ENCODE measurements at places on chromosomes 2 and 18. TPM values are rescaled to one million over a fixed set of nuclear protein-coding genes. Genes with fewer than 3 reads are reported as not detected.

- DNase-seq = no peak
- no peaks in the 10 kb centered on the region for H3K27me3 ChIP-seq
- no peak overlapping the region for H3K27ac ChIP-seq
These were observed 225.3 kb downstream of the NCKAP5 start for GRCh38 chr2:133343018-133343352.

The ARHGEF33 gene
- total RNA-seq = not detected

DNA sequence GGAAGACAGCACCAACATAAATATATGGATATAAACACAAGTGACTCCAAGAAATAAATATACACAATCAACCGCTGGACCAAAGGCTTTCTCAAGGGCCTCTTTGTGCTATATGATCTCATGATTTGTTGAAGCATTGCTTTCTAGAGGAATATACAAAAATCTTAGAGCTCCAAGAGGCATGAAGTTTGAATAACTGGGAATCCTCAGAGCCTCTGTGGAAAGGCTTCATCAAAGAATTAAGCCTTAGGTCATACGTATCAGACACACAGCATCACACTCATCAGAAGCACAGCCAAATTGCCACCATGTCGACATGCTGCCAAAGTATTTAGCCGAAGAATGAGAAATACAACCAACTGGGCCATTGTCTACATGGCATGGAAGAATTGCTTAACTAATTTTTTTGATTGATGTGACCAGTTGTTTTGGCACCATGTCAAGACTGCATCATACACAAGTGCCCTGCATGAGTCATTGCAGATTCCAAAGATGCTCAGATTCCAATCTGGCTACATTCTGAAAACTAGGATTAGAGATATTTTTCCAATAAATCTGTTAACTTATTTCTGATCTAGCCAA is 860.6 kb upstream of the ZEB2 start:
- no peak for DNase-seq
- no peaks in the 10 kb centered on the region for H3K4me1 ChIP-seq
- H3K27ac ChIP-seq = no peak overlapping the region
- no peak overlapping the region for H3K4me3 ChIP-seq
- H3K27me3 ChIP-seq = no peaks in the 10 kb centered on the region

- H3K4me1 ChIP-seq = no peaks in the 10 kb centered on the region
- H3K4me3 ChIP-seq = no peak overlapping the region
- no peak for DNase-seq
- H3K36me3 ChIP-seq = no peaks in the 10 kb centered on the region
- H3K27ac ChIP-seq = no peak overlapping the region
These were observed 234.0 kb downstream of the ZNF516 start for GRCh38 chr18:76260941-76261472.

The IL1F10 gene
- not detected for total RNA-seq

DNA sequence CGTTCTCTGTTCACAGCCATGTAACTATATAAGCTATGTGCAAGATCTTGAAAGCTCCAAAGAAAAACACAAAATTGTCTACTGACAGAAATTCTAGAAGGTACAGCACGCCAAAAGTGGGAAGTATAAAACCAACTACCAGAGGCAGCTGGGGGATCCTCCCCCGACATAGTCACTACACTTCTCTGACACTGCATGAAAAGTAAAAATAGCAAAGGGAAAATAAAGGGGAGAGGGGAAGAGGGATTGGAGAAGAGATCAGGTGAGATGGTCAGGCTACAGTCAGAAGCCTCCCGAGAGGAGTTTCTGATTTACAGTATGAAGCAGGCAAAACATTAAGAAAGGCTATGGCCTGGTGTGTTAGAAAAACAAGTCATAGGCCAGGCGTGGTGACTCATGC is 39.8 kb upstream of the PCBP1 start:
- no peak for DNase-seq
- H3K27ac ChIP-seq = peak overlapping the region; percentile 17
- H3K4me3 ChIP-seq = no peak overlapping the region
- H3K36me3 ChIP-seq = peaks cover 74% of the 10 kb centered on the region

DNA sequence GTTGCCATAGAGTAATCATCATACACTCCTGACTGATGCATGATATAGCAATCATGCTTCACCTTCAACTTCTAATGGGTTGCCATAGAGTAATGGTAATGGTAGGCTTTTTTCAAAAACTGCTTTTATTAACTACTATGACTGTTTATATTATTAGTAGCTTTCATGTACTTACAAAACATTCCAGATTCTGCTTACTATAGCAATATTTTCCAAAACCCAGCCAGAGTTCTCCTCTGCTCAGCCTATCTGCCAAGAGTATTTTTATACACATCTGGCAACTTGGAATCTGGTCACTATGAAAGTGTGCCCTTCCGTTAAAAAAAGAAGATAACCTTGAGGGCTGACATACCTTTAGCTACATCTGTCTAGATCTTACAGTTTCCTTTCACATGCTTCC is 5.0 kb upstream of the UNC80 start:
- H3K4me3 ChIP-seq = no peak overlapping the region
- peaks cover 10% of the 10 kb centered on the region for H3K27me3 ChIP-seq
- DNase-seq = no peak
- H3K36me3 ChIP-seq = no peaks in the 10 kb centered on the region

GRCh38 chr2:18966131-18966530 is 376.8 kb upstream of the NT5C1B start:
- no peak for DNase-seq
- no peak overlapping the region for H3K27ac ChIP-seq
- no peaks in the 10 kb centered on the region for H3K4me1 ChIP-seq
- H3K4me3 ChIP-seq = no peak overlapping the region

DNA sequence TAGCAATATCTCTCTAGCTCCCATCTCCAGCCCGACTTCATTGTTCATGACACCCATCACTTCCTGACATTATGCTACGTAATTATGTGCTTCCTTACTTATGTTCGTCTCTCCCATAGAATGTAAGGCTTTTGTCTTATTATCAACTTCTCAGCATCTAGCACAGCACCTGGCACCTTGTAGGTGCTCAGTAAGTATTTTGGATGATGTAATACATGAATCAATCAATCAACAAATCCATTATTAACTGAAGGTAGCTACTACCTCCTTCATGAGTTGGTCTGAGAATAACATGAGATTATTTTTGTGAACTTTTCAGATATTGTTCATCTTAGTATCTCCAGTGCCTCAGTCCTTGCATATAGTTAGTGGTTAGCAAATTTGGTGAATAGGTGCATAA is 109.3 kb downstream of the EN1 start:
- DNase-seq = no peak
- H3K4me3 ChIP-seq = no peak overlapping the region
- no peaks in the 10 kb centered on the region for H3K27me3 ChIP-seq

- H3K36me3 ChIP-seq = no peaks in the 10 kb centered on the region
- H3K27ac ChIP-seq = no peak overlapping the region
- no peaks in the 10 kb centered on the region for H3K27me3 ChIP-seq
- H3K4me3 ChIP-seq = no peak overlapping the region
- DNase-seq = no peak
These were observed 207.6 kb upstream of the VWC2L start for GRCh38 chr2:214203214-214203613.

The TBR1 gene
- not detected for total RNA-seq

The PRSS56 gene
- not detected for total RNA-seq

GRCh38 chr2:236352761-236353593 is 88.8 kb upstream of the ASB18 start:
- no peaks in the 10 kb centered on the region for H3K36me3 ChIP-seq
- no peak overlapping the region for H3K27ac ChIP-seq
- H3K4me3 ChIP-seq = no peak overlapping the region
- peaks cover 4% of the 10 kb centered on the region for H3K27me3 ChIP-seq

The CYP20A1 gene
- 18.9 TPM for total RNA-seq

- no peak overlapping the region for H3K4me3 ChIP-seq
- no peaks in the 10 kb centered on the region for H3K36me3 ChIP-seq
- H3K27me3 ChIP-seq = no peaks in the 10 kb centered on the region
These were observed 188.0 kb downstream of the CDH7 start for GRCh38 chr18:65938592-65939372.

DNA sequence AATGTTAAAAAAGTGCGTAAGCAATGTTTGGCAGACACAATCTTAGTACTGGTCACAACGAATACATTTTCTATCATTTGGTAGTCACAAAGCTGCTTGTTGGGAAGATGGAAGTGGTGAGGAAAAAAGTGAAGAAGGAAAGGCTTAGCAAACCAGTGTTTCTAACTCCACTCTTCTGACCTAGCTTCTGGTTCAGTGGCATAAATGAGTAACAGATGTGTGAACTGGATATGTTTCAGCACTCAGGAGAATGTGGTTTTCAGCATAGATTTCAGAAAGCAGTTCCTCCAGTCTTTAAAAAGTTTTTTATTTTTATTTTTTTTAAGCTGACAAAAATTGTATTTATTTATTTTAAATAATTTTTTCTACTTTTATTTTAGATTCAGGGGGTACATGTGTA is 357.1 kb downstream of the CPS1 start:
- H3K27ac ChIP-seq = no peak overlapping the region
- no peaks in the 10 kb centered on the region for H3K36me3 ChIP-seq
- no peaks in the 10 kb centered on the region for H3K27me3 ChIP-seq
- H3K4me1 ChIP-seq = no peaks in the 10 kb centered on the region

The MARCO gene
- total RNA-seq = not detected

DNA sequence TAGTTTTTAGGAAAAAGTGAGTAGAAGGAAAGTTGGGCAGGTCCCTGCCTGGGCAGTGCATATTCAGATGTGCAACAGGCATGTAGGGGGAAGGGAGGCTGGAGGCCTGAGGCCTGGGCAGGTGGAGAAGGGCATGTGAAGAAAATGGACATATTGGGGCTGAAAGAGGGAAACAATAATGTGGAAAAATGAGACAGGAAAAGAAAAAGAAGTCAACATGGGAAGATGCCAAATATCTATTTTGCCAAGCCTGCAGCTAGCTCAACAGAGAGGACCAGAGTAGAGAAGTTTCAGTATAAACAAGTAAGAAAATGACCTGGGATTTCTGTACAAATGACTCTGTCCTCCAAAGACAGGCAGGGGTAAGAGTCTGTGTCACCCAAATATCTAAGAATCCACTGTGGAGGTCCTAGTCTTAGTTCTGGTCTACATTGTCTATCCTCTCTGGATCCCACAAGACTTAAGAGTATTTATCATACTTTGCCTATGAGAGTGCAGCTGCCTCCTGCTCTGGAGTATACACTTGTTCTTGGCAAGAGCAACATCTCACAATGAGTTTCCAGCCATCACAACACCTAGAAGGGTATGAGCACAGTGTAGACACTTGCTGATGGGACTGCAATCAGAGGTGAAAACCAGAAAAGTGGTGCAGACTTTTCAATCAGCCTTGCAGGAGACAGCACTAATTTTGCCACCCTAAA is 80.2 kb downstream of the CLHC1 start:
- no peaks in the 10 kb centered on the region for H3K36me3 ChIP-seq
- H3K27me3 ChIP-seq = no peaks in the 10 kb centered on the region
- H3K4me3 ChIP-seq = no peak overlapping the region
- no peak for DNase-seq
- peaks cover 1% of the 10 kb centered on the region for H3K4me1 ChIP-seq
- H3K27ac ChIP-seq = no peak overlapping the region

- H3K4me1 ChIP-seq = no peaks in the 10 kb centered on the region
- H3K27me3 ChIP-seq = no peaks in the 10 kb centered on the region
- no peak overlapping the region for H3K27ac ChIP-seq
- no peak overlapping the region for H3K4me3 ChIP-seq
These were observed 155.8 kb upstream of the LRP1B start for GRCh38 chr2:142286618-142287017.

The TNS1 gene
- 3.4 TPM for total RNA-seq

- no peak for DNase-seq
- H3K36me3 ChIP-seq = no peaks in the 10 kb centered on the region
- H3K27ac ChIP-seq = no peak overlapping the region
These were observed 460.7 kb downstream of the BCL11A start for GRCh38 chr2:60092781-60093180.

The SCN2A gene
- total RNA-seq = not detected

The CYP1B1 gene
- 19.4 TPM for total RNA-seq

DNA sequence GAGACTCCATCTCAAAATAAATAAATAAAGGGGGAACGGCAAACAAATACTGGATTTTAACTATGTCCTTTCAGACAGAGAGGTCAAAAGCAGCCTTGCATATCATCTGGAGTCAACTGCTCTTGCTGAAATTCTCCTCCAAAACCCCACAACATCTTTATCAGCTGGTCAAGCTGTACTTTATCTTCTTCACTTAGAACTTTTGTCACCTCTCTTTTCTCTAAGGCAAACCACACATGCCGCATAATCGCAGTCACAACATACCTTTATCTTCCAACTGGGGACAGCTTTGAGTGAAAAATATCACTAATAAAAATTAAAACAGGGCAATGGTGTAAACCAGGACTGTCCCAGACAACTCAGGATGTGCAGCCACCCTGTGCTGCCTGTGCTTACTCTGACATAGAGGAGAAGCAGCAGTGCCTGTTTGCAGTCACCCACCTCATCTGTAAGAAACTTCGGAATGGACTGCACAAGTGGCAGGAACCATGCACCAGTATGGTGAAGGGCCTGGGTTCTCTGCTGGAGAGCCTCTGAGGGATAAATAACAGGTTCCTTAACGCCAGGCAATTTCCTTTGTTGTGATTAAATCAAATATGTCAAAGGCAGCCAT is 6.2 kb downstream of the MPPE1 start:
- no peak overlapping the region for H3K4me3 ChIP-seq
- no peaks in the 10 kb centered on the region for H3K27me3 ChIP-seq
- DNase-seq = no peak
- H3K36me3 ChIP-seq = peaks cover 40% of the 10 kb centered on the region

GRCh38 chr2:74525717-74526648 is at the start of gene DQX1:
Gene DQX1 (minus strand): TSS chr2:74526231. CDS start chr2:74525729, 502 bp downstream.
- H3K27ac ChIP-seq = no peak within 1 kb of the TSS
- H3K27me3 ChIP-seq = peaks cover 10% of the 10 kb centered on the region
- peaks cover 45% of the 10 kb centered on the region for H3K36me3 ChIP-seq
- no peak within 1 kb of the TSS for H3K4me3 ChIP-seq
- H3K4me1 ChIP-seq = peaks cover 55% of the 10 kb centered on the region

DNA sequence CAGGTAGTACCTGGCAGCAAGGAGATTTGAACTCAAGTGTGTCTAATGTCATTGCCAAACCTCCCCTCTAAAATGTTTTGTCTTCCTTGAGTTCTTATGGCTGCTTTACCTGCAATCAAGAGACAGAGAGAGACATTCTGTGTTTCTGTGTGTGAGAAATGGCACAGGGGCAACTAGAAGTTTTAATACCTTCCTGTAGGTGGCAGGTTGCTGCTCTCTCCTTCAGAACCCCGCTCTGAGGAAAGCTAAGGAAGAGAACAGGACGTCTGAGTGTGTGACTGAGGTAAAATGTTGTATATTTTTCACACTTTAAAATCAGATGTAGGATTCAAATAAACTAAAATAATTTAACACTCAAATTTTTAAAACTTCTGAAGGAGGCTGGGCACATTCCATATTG is 19.2 kb downstream of the DTNA start:
- DNase-seq = no peak
- H3K36me3 ChIP-seq = no peaks in the 10 kb centered on the region
- H3K4me1 ChIP-seq = no peaks in the 10 kb centered on the region
- H3K27me3 ChIP-seq = peaks cover 2% of the 10 kb centered on the region
- H3K27ac ChIP-seq = no peak overlapping the region

- H3K4me1 ChIP-seq = peaks cover 9% of the 10 kb centered on the region
- no peak overlapping the region for H3K27ac ChIP-seq
- H3K4me3 ChIP-seq = peak overlapping the region; percentile 63
- no peaks in the 10 kb centered on the region for H3K36me3 ChIP-seq
- peak; percentile 16 for DNase-seq
These were observed 927.5 kb downstream of the ERBB4 start for GRCh38 chr2:211611061-211611518.

- DNase-seq = no peak
- no peaks in the 10 kb centered on the region for H3K4me1 ChIP-seq
- no peak overlapping the region for H3K27ac ChIP-seq
- no peak overlapping the region for H3K4me3 ChIP-seq
- peaks cover 8% of the 10 kb centered on the region for H3K27me3 ChIP-seq
- no peaks in the 10 kb centered on the region for H3K36me3 ChIP-seq
These were observed 53.8 kb downstream of the SEMA4F start for GRCh38 chr2:74707837-74708236.
